ENCODE measurements at places on chromosomes 7 and 10. TPM values are rescaled to one million over a fixed set of nuclear protein-coding genes. Genes with fewer than 3 reads are reported as not detected.

GRCh38 chr10:101573885-101574753, 13.9 kb downstream of the POLL start:
- H3K27me3 ChIP-seq: no peaks in the 10 kb centered on the region
- H3K4me1 ChIP-seq: peaks cover 16% of the 10 kb centered on the region
- H3K4me3 ChIP-seq: no peak overlapping the region

The UCMA gene
- polyA plus RNA-seq: not detected

The SMKR1 gene
- polyA plus RNA-seq: 3.6 TPM

The CDC14C gene
- polyA plus RNA-seq: not detected

All from CD4-positive, CD25-positive, alpha-beta regulatory T cell (primary cell).